Hematopoietic multipotent progenitor cell (in vitro differentiated cells): ENCODE measurements at places on chromosomes 1 and 21.

- DNase-seq = no peak
Observed at GRCh38 chr1:246769306-246769705, 45.1 kb downstream of the SCCPDH start.

DNA sequence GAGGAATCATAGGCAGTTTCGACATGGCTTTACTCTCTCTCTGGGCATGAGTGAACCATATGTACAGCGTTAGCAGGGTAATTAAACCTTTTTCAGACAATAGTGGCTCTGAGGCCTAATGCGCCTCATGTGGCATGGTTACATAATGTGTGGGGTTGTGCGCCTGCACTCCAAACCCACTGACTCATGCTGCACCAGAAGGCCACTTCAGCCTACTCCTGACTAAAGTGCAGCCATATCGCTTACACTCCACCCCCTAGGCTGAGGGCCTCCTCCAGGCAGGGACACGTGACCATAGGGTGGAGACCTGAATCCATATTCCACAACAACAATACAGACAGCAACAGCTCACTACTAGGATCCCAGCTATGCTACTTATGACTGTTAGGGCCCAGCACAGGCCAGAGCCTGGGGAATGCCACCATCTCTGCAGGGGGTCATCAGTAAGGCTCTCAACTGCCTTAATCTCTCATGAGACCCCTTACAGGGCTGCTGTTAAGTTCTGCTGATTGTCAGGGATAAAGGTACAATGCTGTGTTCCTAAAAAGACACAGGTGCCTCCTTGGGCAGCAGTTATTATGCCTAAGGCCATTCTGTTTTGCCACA is 13.4 kb upstream of the ODF2L start:
- DNase-seq = no peak

DNA sequence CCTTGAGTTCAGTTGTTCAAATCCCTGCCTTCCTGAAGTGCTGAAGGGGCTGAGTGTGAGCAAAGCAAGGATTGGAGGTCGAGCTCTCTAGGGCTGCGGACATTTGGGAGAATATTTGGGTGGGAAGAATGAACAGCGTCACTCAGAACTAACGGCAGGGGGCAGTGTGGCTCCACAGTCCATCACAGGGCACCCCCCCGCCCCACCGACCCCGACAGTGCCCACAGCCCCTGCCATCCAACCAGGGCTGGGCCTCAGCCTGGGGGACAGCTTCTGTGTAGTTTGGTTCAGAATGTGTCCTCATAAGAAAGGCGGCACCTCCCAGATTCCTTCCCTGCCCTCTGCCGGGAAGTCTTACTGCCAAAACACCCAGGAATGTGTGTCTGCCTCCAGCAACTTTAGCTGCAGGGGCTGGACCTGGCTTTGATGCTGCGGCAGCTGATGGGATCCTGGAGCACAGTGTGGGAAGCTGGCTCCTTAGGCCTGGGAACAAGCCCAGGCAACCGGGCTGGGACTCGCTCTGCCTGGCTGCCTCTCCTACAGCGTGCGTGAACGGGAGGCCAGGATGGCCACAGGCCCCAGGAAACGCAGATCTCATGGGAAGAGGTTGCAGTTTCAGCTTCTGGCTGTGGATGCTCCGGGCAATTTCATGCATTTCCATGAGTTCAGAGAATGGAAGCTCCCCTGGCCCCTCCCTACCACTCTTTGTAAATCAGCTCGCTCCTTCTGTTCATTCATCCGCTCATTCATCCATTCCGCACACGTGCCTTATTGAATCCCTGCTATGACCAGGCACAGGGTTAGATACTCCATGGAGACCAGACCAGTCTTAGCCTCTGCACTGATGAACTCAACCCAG is 104.9 kb upstream of the TMPRSS2 start:
- peak; percentile 51 for DNase-seq

DNA sequence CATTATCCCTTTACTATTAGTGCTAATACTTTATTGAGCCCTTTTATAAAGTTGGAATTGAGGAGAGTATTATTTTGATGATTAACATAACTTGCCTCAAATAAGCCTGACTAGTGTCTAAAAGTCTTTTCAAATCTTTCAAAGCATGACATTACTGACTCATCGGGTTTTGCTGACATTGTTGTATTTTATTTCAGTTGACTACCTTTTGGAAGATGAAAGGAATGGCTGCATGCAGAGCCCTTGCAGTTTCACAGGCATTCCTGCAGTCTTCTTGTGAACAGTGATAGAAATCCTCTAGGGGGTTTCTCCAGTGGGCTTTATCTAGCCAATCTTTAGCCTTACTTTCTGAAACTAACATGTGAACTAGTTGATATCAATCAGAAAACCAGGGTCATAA is 43.0 kb upstream of the TMEM61 start:
- no peak for DNase-seq

GRCh38 chr1:246811985-246812384 is 87.8 kb downstream of the SCCPDH start:
- DNase-seq = no peak

DNA sequence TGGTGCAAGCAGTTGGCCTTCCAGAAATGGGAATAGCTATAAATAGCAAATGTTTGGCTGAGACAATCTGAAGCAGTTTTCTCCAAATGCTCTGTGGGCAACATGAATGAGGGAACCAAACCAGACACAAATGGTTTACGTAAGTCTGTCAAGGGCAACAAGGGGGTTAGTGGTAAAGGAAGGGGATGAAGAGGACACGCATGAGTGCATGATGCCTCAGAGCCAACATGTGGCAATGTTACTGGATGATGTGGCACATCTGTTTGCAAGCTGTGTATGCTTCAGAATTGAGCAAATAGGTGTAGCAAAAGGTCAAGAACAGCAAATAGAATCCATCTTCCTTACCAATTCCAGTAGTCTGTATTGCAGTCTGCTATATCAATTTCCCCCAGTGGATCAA is 76.3 kb upstream of the LMO4 start:
- no peak for DNase-seq

DNA sequence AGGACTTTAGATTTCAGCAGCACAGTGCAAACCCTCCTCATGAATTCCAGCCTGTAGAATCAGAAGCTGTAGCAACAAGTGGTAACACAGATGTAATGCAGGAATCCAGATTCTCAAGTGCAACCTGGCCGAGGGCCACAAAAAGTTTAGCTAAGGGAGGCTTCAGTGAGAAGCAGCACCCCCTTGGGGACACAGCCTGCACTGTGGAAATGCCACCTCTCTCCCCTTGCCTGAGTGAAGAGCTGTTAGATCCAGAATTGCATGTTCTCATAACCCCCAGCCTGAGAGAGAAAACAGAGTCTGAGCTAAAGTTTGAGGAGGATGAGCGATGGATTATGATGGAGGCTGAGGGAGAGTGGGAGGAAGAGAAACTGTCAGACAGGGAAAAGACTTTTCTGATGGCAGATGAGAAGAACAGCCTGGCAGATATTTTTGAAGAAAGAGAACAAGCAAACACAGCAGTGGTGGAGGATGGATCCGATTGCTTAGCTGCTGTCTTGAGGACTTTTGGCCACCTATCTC is 80.5 kb upstream of the BMP8A start:
- peak; percentile 76 for DNase-seq

DNA sequence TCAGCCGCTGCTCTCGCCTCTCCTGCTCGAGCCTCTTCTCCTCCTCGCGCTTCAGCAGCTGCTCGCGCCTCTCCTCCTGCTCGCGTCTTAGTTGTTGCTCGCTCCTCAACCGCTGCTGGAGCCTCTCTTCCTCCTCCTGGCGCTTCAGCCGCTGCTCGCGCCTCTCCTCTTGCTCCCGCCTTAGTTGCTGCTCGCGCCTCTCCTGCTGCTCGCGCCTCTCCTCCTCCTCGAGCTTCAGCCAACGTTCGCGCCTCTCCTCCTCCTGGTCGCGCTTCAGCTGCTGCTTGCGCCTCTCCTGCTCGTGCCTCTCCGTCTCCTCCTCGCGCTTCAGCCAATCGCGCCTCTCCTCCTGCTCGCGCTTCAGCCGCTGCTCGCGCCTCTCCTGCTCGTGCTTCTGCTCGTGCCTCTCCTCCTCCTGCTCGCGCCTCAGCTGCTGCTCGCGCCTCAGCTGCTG is 3.7 kb downstream of the TCHH start:
- no peak for DNase-seq
